ENCODE measurements at places on chromosomes 2 and 18.

- DNase-seq, result no peak
Measured at GRCh38 chr2:9818097-9818496, 25.2 kb upstream of the TAF1B start.

- no peak for DNase-seq
Measured at GRCh38 chr2:226835420-226835795, 446 bp upstream of the RHBDD1 start.

DNA sequence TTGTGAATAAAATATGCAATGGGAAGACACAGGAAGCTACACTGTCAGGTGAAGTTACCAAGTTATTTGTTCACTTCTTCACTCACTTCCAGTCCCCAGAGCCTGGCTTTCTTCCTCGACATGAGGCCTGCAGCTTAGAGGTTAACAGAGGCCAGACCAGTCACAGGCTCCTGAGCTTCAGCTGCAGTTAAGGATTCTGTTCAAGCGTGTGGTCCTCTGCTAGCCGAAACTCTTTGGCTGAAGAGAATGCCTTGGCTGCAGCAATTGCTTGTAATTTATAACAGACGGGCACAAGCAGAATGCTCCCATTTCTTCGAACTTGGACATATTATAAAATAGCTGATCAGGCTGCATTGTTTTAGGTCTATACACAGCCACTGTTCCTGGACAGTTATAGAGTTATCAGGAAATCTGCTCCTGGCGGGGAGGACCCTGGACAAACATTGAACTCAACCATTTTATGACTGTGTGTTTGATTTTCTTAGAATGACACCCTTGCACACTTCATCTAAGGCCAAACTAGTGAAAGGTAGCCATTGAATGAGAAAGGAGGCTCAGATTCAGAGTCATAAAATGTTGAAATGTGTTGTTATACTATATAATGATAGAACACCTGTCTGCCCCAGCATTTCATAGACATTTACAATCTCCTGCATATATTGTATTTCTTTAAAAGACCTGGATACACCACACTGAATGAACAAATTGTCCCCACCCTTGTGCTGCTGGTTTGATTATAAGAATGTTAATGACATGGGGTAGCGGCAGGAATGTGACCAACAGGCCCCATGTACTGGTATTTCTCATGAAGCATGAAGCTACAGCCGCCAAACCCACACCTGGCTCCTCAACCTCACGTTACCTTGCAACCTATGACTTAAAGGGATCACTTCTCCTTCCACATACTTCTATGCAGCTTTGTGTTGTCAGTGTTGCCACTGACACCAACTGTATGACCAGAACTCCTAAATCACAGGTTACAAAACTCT lies 153.6 kb downstream of the TDRD15 start:
- DNase-seq, result no peak

DNA sequence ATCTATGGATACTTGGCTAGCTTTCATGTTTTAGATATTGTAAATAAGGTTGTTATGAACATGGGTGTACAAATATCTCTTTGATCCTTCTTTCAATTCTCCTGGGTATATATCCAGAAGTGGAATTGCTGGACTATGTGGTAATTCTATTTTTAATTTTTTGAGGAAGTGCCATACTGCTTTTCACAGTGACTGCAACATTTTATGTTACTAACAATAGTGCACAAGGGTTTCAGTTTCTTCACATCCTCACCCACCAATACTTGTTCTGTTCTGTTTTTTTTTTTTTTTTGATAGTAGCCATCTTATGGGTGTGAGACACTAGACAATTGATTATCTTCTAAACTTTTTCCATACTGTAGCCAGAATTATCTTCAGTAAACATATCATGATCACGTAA lies 17.3 kb upstream of the NEUROD1 start:
- DNase-seq, result no peak

DNA sequence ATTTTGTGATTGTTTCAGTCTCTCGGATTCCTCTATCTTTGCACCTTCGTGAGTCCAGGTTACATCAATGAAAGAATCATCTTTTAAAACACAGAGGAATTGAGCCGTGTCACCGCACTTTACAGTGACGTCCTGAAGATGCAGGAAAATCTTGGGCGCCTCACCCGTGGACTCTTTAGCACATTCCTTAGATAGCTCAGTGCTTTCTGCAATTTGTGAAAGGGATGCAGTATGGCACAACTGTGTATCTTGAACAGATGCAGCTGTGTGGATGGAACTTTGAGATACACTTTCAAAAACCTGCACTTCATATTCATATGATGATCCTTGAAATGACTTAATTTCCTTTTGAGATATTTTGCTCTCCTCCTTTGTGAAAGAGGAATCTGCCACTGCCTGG lies 50.9 kb downstream of the TTN start:
- DNase-seq, result no peak

DNA sequence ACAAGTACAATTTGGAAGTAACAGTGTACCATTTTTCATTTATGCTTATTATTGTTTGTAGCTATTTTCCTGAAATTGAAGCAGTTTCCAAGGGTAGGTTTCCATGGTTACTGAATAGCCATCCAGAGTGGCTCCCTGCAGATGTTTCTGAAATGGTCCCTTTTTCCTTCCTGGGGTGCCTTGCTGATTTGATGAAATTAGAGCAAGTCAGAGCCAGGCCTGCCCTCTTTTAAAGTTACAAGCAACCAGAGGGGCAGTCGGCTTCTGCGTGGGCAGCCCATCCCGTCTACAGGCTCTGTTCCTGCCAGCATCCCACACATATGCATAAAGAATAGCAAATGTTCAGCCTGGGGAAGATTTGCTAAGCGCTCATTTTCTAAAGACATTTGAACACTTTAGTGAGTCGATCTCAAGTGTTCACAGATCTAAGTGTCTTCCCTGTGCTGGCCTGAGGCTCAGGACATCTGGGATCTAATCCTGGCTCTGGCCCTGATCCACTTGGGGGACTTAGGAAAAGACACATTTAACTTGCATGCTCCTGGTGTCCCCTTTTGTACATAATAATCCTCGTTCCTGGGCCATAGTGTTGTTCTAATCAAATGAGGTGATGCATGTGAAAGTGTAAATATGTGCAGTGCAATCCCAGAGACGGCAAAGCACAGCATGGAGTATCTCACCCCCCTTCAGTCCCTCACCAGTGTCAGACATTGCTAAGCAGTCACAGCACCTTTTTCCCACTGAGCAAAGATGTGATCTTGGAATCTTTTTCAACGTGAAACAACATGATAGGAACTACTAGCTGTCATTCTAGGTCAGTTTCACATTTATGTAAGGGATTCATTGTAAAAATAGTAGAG lies 92.2 kb downstream of the STPG4 start:
- DNase-seq, result no peak

- no peak for DNase-seq
Measured at GRCh38 chr2:107068069-107068916, 182.3 kb upstream of the ST6GAL2 start.

DNA sequence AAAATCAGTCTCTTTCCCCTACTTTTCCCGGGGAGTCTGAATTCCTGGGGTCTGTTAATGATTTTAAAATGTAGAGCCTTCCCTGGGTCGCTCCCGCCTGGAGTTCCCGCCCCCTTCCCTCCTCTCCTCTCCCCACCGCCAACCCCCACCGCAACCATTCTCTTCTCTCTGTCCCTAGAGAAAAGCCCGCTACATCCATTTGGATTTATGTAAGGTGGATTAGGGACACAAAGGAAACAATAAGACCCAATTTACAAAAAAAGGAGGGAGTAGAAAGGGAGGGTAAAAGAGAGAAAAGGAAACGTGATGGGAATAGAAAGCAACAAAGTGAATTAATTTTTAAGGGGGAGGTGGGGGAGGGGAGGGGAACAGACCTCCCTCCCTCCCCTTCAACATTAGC lies 2.2 kb downstream of the EPHA4 start:
- DNase-seq, result no peak

DNA sequence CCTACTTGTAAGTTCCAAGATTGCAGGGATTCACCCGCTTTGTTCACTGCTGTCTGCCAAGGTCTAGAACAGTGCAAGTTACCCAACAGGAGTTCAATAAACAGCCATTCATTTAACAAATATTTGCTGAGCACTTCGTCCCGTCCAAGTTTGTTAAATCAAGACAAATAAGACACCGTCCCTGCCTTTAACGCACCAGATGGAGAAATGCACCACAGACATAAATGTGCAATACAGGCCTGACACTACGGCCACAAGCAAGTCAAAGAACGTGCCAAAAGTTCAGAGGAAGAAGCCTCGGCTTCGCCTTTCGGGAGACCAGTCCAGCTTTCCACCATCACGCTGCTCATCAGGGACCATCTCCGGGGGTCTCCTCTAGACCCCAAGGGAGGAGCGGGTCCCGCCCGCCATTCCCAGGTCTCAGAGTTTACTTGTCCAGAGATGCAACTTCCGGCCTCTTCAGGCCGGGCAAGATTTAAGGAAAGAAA lies 429 bp downstream of the C2orf76 start:
- no peak for DNase-seq

DNA sequence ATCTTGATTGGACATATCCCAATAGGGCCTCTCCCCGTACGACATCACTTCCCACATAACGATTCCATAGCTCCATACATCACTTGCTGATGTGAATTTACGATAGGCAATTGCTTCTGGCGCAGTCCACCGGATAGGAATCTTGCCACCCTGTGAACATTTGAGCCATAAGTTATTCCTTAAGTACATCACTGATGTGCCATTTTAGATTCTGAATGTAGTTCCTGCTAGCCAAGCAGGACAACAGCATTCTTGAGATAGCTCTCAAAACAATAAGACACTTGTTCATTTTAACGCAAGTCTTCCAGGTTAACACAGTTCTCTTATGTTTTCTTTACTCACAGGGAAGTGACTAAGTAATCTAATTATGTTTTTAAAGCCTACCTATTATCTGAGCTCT lies 138.0 kb downstream of the EPHA4 start:
- no peak for DNase-seq

DNA sequence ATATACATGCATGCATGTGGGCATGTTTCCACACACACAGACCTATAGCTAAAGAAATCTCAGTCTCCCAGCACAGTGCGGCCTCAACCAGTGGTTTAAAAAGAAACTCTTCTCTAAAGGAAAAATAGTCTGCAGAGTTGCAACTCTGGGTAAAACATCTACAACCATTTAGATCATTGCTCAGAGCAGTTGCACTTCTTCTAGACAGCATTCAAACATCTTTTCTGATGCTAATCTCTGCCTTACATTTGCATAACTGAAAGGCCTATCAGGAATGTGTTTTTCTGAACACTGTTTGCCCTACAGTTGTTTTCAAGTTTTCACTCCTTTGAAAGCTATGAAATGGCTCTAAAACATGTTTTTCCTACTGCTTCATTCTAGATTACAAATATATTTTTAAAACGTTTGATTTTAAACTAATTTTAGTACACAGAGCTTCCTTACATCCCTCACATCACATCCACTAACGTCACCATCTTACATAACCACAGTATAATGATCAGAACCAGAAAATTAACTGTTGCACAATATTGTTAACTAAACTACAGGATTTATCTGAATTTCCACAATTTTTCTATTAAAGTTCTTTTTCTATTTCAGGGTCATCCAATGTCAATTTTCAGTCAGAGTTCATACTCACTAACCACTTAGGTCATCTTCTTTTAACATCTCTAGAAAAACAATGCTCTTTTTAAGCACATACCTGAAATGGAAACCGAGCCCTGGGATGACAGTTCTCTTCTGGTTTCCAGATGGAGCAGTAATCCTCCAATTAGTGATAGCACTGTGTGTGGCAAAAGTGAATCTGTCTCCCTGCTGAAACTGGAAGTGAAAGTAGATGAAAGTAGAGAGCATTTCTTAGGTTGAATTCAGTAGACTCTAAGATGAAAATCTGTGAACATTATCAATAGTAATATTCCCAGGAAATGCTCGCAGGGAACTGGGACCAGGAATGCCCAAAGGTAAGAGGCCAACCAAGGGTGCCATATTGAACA lies 501.6 kb upstream of the GCFC2 start:
- DNase-seq, result no peak

GRCh38 chr2:22703286-22703920 lies 681.6 kb upstream of the KLHL29 start:
- no peak for DNase-seq

DNA sequence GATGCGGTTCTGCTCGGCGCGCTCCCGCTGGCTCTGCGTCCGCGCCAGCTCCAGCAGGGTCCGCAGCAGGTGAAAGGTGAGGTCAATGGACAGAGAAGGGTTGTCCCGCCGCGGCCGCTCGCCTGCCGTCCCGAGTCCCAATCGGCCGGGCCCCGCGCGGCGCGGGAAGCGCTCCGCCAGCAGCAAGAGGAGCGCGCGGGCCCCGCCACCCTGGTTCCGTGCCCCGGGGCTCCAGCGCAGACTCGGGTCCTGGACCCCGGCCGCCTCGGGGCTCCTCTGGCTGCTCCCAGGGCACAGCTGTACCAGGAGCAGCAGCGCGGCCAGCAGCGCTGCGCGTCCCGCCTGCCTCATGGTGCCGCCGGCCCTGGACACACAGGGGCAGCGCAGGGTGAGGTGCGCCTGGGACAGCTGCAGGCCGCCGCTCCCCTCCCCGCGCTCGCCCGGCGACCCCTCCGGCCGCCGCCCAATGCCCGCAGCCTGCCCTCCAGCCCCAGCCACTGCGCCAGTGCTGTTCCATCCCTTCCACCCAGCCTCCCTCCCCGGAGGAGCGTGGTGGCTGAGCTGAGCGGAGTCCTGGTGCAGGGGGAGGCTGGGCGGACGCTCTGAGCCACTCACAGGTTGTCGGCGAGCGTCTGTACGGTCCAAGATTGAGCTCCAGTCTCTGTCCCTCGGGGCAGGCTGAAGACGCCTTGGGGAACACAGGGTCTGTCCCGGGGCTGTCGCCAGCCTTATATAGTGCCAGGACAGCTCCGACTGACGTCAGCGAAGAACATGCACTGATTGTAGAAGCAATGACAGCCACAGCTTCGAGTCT lies 493 bp downstream of the UCN start:
- DNase-seq, result no peak

GRCh38 chr18:78721238-78721875 lies 258.3 kb upstream of the SALL3 start:
- DNase-seq, result no peak

DNA sequence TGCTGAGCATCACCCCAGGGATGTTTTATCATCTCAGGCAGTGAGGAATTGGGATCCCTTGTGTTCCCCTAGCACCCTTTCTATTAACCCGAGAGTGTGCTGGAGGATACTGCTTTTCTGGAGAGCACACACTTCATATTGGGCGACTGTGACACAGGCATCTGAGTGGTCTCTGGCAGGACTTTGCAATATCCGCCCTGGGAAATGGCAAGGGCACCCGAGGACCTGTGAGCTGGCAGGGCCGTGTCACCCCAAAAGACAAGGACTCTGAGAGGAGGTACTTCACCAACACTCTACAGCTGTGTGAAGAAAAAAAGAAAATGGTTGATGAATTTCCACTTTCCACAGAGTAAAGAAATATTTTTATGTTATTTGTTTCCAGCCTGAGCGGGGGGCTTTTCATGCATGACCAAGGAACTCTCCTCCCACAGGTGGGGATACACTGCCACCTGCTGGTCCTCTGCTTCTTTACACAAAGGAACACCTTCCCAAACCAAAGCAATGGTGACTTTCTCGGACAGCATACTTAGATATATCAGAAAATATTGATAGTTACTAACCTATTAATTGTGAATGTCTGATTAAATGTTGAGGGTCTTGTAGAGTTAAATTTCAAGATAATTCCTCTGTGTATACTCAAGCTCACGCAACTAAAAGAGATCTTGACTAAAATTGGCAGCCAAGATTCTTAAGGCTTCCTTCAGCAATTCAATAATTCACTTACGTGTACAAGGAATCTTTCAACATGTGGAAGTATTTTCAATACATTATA lies 45.9 kb upstream of the REG3G start:
- DNase-seq, result peak; percentile 46

GRCh38 chr2:166568409-166568808 lies 74.4 kb upstream of the SCN7A start:
- DNase-seq, result no peak

Measured in T1000 (cell line).